ENCODE measurements at places on chromosomes 5 and 9.

DNA sequence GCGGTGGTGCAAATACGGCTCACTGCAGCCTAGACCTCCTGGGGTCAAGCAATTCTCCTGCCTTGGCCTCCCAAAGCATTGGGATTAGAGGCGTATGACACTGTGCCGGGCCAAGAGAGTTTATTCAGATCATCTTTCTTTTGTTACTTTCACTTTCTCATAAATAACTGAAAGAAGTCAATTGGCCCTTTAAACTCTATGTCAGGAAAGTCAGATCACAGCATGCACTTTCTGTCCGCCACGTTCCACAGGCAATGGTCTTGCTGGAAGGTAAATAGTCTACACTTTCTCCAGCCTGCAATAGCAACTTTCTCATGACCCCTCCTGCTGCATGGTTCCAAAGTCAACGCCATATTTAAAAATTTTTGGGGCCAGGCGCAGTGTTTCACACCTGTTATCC, 6.5 kb upstream of the ARRDC1 start:
- no peak for DNase-seq

DNA sequence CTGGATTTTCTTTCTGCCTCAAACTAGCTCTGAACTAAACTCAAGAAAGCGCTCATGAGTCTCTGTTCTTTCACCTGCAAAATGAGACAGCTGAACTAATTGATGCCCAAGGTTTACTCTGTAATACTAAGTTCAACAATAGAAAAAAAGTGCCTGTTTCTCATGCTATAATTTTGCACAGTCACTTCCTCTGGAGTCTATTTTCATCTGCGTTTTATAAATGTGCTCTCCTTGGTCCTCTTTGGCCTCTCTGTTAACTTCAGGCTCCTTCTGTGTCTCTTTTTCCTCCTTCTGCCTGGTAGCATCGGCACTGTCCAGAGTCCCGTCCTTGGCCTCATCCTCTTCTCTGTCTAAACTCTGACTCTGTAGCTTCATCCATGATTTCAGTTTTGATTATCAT, 311.9 kb upstream of the TLE4 start:
- no peak for DNase-seq

DNA sequence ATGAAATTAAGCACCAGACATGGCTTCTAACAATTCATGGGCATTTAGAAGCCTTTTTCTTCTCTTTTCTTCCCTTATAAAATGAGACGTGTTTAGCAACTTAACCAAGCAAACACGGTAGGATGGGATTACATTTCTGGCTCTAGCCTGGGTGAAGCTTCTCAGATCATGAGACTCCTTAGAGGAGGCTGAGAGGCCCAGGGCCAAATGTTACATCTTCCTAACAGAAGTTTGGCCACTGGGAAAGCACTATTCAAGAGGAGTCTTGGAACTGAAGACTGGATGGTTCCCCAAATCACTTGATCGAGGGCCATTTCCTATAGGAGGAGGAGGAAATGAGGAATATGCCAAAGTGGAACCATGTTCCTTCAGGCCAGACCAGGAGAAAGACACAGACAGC, 1.9 kb downstream of the GABRP start:
- DNase-seq, result no peak

DNA sequence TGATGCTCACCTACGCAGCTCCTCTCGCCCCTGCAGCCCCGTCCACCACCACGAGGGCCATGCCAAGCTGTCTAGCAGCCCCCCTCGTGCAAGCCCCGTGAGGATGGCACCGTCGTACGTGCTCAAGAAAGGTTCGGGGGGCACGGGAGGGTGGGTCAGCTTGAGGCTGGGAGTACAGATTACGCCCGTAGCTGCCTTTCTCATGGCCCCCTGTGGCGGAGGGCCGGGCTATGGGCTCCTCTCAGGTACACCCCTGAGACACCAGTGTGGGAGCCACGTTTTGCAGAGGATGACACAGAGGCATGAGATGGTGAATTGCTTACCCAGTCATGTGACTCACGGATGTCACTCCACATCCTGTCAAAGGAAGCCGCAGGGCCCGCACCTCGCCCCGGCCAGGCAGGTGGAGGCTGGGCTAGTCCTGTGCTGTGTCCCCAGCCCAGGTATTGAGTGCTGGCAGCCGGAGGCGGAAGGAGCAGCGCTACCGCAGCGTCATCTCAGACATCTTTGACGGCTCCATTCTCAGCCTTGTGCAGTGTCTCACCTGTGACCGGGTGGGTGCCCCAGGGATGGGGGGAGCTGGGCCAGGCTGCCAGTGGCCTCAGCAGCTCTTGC, 33.7 kb downstream of the USP20 start:
- peak; percentile 82 for DNase-seq

DNA sequence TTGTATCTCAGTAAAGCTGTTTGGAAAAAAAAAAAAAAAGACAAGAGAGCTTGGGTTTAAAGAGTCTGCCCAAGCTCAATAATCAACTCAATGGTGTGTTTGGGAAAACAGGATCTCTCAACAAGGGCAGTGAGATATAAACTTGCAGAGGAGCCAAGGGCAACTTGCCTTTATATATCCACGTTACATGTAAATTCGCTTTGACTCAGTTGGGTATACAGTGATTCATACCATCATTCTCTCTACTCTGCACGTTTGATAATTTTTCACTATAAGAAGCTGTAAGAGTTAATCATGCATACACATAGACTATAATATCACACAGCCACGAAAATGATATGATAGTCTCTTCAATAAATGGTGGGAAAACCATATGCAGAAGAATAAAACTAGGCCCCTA, 24.9 kb downstream of the ADAM19 start:
- no peak for DNase-seq

- no peak for DNase-seq
Observed at GRCh38 chr9:69604568-69605219, 67.5 kb downstream of the APBA1 start.

DNA sequence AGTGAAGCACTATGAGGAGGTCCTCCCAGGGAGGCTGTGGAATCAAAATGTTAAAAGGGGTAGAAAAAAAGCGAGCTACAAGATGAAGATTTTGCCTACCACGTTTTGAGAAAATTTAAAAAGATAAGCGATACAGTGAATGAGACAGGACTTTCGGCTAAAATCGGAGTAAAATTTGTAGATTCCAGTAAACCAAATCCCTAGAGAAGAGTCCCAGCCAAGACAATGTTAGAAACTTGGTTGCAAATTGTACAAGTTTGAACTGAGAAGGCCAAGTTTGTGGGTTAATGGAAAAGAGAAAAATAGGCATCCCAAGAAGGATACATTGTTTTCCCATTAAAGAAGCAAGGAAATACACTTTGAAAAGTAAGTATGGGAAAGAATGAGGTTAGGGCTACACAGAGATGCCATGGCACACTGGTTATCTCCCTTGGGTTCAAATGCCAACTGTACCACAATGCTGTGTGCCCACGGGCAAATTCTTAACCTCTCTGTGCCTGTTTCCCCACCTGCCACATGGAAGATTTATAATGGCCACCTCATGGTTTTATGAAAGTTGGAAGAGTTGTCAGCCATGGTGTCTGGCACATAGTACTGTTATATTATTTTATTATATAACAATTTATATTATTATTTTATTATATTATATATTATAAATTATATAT, 16.2 kb upstream of the MGAT1 start:
- DNase-seq, result no peak

GRCh38 chr5:80998590-80998979, 38.4 kb downstream of the RASGRF2 start:
- no peak for DNase-seq

- no peak for DNase-seq
Observed at GRCh38 chr9:122463828-122464632, 13.7 kb downstream of the OR1J1 start.

DNA sequence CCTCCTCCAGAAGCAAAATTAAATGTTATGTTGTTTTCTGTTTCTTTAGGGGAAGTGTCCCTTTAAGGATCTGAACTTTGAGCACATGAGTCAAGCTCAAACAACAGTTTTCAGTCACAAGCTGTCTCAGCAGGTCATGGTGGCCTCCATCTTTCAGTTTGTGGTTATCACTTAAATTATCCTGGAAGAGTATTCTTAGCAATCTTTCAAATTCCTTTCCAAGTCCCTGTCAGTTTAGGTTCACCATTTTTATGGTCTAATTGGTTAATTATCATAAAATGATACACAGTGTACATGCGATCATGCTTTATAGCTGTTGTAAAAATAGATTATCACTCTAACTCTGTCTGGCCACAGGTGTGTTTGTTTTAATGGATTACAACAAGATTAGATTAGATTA, 43.1 kb upstream of the SELENOP start:
- DNase-seq, result no peak

- no peak for DNase-seq
Observed at GRCh38 chr9:37370282-37370681, 52.2 kb upstream of the GRHPR start.

DNA sequence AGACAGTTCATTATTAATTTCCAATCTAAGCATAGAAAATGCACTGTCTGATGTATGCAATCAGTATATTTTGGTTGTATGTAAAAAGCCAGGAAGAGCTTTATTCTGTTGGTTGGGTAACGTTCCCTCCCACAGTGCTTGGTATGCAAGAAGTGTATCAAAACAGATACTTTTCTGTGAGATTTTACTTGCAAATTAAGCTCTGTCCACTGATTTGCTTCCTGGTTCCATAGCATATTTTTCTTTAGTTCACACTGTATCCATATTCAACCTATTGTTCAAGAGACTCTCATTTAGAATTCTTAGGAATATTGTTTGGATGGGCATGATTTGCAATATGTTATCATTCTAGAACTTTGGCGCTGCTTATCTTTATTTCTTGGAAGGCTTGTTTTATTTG, 47.4 kb downstream of the RNF180 start:
- DNase-seq, result no peak

DNA sequence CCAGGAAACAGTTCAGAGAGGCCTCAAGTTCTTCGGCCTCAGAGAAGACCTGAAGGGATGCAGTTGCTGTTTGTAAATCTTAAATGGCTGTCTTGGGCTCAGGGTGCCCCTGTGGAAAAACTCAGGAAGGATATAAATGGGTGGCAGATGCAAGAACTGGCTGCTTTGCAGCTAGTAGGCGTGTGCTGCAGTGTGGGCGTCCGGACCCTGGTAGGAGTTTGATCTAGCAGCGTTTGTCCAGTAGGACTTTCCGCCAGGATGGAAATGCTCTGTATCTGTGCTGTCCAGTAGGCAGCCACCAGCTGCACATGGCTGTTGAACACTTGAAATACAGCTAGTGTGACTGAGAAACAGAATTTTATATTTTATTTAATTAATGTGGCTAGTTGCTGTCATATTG, 7.7 kb downstream of the CDX1 start:
- DNase-seq, result no peak

- no peak for DNase-seq
Observed at GRCh38 chr5:147393874-147394672, 115.8 kb downstream of the DPYSL3 start.

GRCh38 chr9:91836515-91836914, 113.5 kb downstream of the ROR2 start:
- DNase-seq, result no peak

Measured in stimulated activated naive CD4-positive, alpha-beta T cell (primary cell).